ENCODE measurements at places on chromosomes 2 and 18.

DNA sequence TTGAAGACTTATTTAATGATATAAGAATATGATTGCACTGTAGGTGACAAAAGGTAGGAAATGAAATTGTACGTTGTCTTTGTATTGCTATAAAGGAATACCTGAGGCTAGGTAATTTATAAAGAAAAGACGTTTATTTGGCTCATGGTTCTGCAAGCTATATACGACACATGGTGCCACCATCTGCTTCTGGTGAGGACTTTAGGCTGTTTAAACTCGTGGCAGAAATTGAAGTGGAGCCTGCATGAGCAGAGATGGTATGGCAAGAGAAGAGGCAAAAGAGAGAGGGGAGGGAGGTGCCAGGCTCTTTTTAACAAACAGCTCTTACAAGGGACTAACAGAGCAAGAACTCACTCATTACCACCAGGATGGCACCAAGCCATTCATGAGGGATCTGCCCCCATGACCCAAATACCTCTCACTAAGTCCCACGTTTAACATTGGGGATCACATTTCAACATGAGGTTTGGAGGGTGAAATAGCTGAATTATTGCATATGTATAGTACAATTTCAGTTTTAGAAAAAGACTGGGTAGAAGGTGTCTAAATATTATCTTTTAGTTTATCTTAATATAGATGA is 86.8 kb downstream of the GULP1 start:
- no peak for DNase-seq

GRCh38 chr2:207775473-207775872 is 5.8 kb upstream of the FZD5 start:
- DNase-seq, result no peak

DNA sequence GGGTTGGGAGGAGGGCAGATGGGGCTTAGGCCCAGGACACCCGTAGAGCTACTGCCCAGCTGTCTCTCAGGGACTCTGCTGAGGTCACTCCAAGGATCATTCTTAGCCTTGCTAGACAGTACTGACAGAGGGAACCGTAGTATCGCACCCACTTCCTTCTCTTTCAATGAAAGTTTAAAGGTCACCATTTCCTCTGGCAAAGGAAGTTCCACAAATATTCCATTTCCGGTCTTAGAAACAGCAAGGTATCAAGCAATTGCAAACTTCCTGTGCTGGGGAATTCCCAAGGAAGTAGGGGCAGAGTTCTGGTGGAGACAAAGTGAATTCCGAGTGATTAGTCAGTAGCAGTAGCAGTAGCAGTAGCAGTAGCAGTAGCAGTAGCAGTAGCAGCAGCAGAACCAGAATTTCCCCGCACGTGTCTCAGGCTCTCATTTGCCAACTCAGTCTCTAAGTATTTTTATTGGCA is 24.7 kb downstream of the IL1B start:
- peak; percentile 15 for DNase-seq

GRCh38 chr2:178193823-178194599 is at the start of gene OSBPL6:
OSBPL6 (plus strand) TSS chr2:178194512; CDS start chr2:178306185, 111,673 bp downstream.
- DNase-seq, result peak; percentile 24

- DNase-seq, result no peak
These were observed 344.2 kb downstream of the ERBB4 start for GRCh38 chr2:212194396-212194795.

Measured in stimulated activated CD4-positive, alpha-beta T cell treated with anti-CD3 and anti-CD28 coated beads, Interleukin-12 subunit alpha, Interleukin-12 subunit beta, amount 100 ng/mL, for 24 hours (primary cell).